ENCODE measurements at places on chromosomes 7 and 10.

DNA sequence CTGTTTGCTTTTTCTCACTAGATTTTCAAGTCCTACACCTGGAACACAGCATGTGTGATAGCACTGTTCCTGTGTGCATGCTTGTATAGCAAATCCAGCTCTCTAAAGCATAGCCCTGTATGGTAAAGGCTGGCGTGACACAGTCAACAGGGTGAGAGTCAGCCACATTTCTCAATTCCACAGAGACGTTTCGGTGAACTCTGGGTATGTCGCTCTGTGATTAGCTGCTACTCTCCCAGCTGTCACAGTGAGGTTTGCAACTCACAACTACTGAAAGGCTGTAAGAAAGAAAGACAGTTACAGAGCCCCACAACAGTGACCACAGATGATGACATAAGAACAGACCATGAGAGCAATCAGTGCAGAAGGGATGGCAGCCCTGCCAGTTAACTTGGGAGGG is 170.6 kb upstream of the IMMP2L start:
- no peak for DNase-seq

DNA sequence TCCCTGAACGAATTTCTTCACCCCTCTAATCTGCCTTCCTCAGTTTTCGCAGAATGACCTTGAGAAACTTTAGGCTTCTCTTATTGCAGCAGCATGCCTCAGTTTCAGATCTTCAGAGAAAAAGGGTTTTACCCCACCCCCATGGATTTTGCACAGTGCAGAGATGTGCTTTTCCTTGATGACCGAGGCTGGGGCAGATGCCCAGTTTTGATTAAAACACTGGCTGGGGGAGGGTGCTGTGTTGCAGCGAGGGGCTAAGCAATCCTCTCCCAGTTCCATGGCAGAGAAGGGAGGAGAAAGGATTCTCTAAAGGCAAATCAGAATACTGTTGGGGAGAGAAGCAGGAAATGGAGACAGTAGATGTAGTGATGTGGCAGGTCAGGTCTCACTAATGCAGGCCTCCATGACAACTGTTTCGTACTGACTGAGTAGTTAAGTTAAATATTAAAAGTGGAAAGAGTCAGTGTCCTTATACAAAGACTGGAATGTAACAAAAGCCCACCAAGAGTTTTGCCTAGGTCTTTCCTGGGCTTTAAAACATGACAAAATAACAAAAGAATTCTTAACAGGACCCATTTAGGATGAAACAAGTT is 50.8 kb upstream of the PDZD8 start:
- DNase-seq: no peak

DNA sequence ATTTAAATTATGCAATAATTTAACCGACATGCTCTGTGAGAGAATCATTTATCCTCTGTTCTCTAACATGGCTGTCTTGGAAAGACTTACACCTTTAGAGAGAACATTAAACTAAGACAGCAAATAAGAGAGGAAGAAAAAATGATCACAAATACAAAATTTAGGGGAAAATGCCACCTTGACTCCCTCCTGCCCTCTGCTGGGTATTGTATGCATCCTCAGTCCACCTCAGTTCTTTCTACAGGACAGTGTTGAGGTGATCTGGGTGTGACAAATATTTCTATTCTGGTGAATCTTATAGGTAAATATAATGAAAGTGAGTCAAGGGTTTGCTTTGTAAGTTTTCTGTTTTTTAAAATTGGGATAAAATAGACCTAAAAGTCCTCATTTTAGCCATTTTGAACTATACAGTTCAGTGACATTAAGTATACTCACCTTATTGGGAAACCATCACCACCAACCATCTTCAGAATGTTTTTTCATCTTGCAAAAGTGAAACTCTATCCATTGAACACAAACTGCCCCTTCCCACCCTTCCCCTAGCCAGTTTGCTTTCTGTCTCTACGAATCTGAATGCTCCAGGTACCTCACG is 61.5 kb upstream of the ELMO1 start:
- DNase-seq: peak; percentile 14

DNA sequence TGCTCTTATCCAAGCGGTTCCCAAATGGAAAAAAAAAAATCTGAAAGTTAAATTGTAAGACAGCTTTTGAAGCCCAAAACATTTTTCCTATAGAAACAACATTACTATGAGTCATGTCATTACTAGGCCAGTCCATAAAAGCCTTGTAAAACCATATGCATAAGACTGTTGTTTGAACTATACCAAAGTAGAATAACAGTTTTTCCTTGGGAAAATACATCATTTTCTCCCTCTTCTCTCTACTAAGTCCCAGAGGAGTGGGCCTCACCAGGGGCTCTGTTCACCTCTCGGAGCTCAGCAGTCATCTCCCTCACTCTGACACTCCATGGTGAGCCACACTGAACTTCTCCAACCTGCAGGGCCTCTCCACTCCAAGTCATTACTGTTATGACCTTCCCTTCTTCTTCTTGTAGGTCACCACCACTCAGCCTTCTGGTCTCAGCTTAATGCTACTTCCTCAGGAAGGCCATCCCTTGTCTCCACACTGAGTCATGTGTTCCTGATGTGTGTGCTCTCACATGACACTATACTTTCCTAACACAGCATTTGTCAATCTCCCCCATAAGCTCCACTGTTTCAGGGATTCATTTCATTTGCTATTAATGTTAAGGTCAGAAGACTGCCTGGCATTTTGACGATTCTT is 32.5 kb downstream of the ZNF438 start:
- peak; percentile 61 for DNase-seq

DNA sequence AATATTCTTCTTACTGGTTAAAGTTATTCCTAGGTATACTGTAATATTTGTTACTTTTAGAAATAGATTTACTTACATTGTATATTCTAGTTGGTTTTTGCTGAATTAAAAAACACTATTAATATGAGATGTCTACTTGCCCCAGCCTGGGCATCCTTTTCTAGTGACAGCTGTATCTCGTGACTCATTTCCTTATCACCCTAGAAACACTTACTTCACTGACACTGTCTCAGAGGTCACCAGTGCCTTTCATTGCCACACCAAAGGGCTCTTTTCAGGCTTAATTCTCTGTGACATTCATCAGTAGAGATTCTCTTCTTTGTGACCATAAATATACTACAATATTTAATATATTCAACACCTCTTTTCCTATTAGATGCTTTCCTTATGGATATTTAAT is 194.7 kb downstream of the GALNT17 start:
- no peak for DNase-seq

DNA sequence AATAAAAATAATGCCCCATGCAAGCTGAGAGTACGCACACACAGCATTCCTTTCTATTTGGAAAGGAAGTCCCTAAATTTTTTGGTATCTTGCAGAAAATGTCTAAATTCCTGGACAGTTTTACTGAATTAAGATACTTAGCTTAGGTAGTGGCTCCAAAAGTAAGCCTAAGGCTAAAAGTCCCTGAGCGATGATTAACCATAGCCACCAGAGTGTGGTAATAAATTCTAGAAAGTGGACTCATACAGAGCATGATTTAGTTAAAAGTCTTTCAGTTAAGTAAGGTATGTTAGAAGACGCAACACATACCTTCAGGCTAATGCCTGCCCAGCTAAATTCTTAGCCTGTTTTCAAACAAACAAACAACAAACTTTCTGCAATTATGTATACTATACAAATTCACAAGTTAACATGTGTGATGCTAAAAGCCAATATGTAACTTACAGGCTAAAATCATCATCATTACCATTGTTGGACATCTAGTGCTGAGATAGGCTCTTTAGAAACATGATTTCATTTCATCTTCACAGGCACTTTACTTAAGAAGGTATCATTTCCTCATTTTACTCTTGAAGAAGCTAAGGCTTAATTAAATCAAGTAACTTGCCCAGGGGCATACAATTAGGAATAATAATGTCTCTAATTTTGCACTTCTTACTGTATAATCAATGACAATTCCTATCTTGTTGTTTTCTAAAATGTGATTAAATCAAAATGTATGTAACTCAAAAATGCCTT is 261.4 kb upstream of the YAE1 start:
- DNase-seq: no peak

- peak; percentile 91 for DNase-seq
Measured at GRCh38 chr7:27921081-27921836, 181.3 kb downstream of the TAX1BP1 start.

DNA sequence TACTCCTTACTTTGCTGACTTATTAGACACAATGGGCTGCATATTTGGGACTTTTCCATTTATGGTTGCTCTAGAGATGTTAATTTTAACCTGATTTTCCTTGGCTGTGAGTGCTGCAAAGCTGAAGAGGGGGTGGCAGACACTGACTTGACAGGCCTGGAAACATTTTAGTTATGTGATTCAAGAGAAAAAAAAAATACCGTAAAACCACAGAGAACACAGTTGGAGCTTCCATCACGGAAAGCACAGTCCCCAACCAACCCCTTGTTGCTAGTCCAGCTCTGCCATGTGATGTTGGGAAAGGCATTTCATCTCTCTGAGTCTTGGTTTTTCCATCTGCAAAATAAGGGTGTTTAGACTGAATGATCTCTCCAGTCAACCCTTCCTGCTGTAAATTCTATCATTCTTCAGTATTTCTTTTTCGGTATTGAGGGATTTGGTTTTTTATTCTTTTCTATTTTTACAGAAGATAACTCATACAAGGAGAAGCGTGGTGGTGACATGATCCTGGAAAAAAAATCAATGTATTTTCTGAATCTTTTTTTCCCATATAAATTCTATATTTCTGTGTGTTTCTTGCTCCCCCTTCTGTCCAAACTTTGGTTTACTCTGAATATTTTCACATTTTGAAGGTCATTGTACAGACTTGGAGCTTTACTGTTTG is 246.1 kb downstream of the REEP3 start:
- DNase-seq: peak; percentile 63

DNA sequence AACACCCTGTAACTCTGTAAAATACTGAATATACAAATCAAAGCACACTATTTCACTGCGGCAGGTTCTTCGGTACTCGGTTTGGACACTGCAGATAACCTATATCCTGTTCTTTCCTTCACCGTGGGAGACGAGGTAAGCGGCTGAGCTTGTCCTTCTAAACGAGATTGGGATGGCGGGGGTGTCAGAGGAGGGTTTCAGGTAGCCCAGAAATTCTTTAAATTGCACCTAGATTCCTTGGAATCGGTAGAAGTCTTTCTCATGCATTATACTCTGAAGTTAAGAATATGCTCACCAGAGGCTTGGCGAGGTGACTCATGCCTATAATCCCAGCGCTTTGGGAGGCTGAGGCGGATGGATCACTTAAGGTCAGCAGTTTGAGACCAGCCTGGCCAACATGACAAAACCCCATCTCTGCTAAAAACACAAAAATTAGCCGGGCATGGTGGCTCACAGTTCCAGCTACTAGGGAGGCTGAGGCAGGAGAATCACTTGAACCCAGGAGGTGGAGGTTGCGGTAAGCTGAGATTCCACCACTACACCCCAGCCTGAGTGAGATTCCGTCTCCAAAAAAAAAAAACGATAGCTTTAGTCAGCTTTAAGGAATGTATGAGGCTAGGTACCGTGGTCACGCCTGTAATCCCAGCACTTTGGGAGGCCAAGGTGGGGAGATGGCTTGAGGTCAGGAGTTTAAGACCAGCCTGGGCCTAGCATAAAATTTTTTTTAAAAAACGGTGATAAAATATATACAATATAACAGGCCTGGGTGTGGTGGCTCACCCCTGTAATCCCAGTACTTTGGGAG is 10.1 kb upstream of the LAT2 start:
- no peak for DNase-seq

- peak; percentile 17 for DNase-seq
Measured at GRCh38 chr7:24851786-24852185, 94.5 kb upstream of the GSDME start.

GRCh38 chr7:154841731-154842331 is 161.1 kb downstream of the PAXIP1 start:
- no peak for DNase-seq

GRCh38 chr10:116741391-116742351 is 695 bp downstream of the HSPA12A start:
- DNase-seq: no peak

DNA sequence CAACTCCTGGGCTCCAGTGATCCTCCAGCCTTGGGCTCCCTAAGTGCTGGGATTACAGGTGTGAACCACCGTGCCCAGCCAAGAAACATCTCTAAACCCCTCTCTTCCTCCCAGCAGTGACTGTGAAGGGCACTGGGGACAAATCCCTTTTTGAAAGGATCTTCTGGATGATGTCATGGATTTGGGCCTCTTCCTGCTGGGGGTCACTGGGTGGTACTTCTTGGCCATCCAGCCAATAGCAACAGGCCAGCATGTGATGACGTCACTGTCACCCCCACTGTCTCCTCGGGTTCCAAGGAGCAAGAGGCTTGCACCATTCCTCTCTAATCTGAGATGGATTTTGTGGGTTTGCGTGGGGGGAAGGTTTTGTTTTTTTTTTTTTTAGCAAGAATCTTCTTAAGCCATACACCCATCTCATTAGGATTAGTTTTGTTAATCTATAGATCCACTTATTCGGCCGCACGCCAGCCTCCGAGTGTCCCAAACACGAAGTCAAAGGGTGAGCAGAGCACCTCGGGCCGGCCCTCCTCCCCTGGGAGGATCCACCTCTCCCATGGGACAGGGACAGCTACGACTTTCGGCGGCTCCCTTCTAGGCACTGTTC is 29.4 kb upstream of the TNRC18 start:
- peak; percentile 83 for DNase-seq

DNA sequence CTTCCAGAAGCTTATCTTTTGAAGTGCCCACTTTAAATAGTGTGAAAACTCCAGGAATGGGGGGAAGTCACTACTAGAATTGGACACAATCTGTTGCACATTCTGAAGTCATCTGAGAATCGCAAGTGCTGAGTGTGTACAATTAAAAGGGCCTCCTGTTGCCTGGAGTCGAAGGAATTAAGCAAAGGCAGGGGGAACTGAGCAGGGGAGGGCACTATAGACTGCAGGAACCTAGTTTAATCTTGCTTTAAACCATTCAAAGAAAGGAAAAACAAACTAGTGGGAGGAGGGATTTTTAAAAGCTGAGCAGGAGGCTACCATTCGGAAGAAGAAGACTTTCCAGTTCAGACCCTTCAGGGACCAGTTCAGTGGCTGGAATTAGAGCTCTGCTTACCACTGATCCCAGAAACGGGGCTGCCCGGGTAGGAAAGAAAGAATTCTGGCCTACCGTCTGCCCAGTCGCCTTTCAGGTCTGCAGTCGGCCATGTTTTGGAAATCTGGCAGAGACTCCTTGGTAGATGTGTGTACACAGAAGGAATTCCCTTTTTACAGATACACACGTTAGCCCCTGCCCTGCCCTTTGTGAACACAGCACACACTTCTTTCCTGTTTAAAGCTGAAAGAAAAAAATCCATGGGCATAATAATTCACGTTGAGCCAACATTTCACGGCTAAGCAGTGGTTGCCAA is 610.6 kb upstream of the FOXK1 start:
- no peak for DNase-seq

GRCh38 chr10:119655566-119656001 is 4.4 kb downstream of the BAG3 start:
- peak; percentile 83 for DNase-seq

- peak; percentile 72 for DNase-seq
Measured at GRCh38 chr7:33050535-33051318, 11.8 kb downstream of the NT5C3A start.

- no peak for DNase-seq
Measured at GRCh38 chr7:108067844-108068243, 62.3 kb downstream of the LAMB4 start.

GRCh38 chr7:27142580-27143022 is 880 bp downstream of the HOXA5 start:
- DNase-seq: no peak

GRCh38 chr7:20509892-20510572 is 105.4 kb upstream of the ABCB5 start:
- DNase-seq: no peak

GRCh38 chr7:77580762-77581350 is 43.8 kb downstream of the PTPN12 start:
- DNase-seq: peak; percentile 18

- DNase-seq: no peak
Measured at GRCh38 chr7:2791390-2791789, 52.7 kb downstream of the GNA12 start.

GRCh38 chr10:15420858-15421257 is 49.8 kb upstream of the FAM171A1 start:
- DNase-seq: no peak
